ENCODE measurements at places on chromosomes 7 and 10. TPM values are rescaled to one million over a fixed set of nuclear protein-coding genes. Genes with fewer than 3 reads are reported as not detected.

COL28A1 gene
- total RNA-seq, result under 0.01 TPM

NUDT13 gene
- 1.4 TPM for total RNA-seq

NEBL gene
- 0.19 TPM for total RNA-seq

IKZF1 gene
- not detected for total RNA-seq

PPP1R3C gene
- total RNA-seq, result 59.6 TPM

GOLGA7B gene
- total RNA-seq, result not detected

KCNMA1 gene
- 20.7 TPM for total RNA-seq

ZNF736 gene
- total RNA-seq, result 13.0 TPM

EIF5AL1 gene
- 0.28 TPM for total RNA-seq

ARF5 gene
- 122 TPM for total RNA-seq

TCERG1L gene
- total RNA-seq, result not detected

ZNF277 gene
- 25.9 TPM for total RNA-seq

NEUROG3 gene
- not detected for total RNA-seq

LDB3 gene
- not detected for total RNA-seq

TNS3 gene
- 74.7 TPM for total RNA-seq

WDR37 gene
- 10.4 TPM for total RNA-seq

GSTO1 gene
- 337 TPM for total RNA-seq

MRPS17 gene
- total RNA-seq, result 11.8 TPM

LHPP gene
- total RNA-seq, result 11.1 TPM

GFRA1 gene
- 0.56 TPM for total RNA-seq

All from regular cardiac myocyte (primary cell).